Caudate nucleus (tissue), 63 donors: ENCODE measurements at places on chromosomes 2 and 18.

DNA sequence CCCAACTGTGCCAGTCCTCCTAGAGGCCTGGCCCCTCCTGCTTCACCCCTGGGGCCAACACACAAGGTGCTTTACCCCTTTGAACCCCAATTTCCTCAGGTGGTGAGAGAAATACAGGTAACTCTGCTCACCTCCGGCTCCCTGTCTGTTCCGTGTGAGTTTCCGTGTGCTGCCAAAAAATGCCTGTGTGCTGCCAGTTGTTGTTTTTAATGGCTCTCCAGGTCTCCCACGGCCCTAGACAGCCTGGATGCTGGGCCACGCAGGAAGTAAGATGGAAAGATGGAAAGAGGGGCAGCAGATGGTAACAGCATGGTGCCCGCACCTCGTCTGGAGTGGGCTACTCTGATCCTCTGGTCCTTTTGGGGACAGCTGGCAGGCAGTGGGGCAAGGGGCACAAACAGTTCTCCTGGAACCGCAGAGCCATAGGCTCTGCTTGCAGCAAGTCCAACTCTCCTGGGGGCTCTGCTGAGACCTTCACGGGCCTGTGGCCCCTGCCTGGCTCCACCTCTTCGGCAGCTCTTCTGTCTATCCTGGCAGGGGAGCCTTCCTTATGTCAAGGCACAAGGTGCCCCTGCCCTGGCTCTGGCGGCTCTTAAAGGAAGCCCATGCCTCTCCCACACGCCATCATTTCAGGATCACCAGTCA lies 4.3 kb upstream of the ARHGEF4 start:
- no peak for DNase-seq

DNA sequence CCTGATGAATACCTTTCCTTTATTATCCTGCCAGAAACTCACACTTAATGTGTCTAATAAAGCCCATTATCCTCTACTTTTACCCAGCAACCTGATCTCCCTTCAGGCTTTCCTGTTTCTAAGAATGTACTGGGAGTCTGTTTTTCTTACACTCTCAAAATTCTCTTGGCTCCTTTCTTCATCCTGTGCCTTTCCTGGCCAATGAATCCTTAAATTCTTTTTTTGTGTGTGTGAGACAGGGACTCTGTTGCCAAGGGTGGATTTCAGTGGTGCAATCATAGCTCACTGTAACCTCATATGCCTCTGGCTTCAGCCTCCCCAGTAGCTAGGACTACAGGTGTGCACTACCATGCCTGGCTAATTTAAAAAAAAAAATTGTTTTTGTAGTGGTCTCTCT lies 72.7 kb downstream of the MAP2 start:
- DNase-seq: no peak

GRCh38 chr2:207869784-207870778 lies 100.4 kb upstream of the FZD5 start:
- no peak for DNase-seq

- DNase-seq: no peak
These were observed 58.8 kb upstream of the SIX2 start for GRCh38 chr2:45067859-45068570.

- DNase-seq: no peak
These were observed 358.8 kb downstream of the CMPK2 start for GRCh38 chr2:6506859-6507258.

DNA sequence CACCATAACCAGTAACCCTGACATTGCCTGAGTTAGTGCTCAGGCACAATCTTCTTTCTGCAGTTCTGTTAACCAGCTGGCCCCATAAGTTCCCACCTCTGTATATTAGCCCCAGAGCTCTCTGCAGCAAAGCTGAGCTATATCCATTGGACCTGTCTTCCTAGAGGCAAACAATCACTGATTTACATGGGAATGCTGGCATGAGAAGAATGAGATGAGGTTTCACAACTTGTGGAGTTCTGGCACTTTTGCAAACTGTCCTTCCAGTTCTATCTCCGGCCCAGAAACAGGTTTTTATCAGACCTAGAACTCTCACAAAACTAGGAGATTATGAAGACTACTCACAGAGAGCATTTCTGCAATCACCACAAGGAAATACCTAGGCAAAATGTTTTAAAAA lies 7.9 kb upstream of the CCBE1 start:
- DNase-seq: no peak

- no peak for DNase-seq
These were observed 22.3 kb upstream of the CAVIN2 start for GRCh38 chr2:191869178-191869577.

GRCh38 chr2:207176247-207176646 lies 10.5 kb upstream of the KLF7 start:
- no peak for DNase-seq

DNA sequence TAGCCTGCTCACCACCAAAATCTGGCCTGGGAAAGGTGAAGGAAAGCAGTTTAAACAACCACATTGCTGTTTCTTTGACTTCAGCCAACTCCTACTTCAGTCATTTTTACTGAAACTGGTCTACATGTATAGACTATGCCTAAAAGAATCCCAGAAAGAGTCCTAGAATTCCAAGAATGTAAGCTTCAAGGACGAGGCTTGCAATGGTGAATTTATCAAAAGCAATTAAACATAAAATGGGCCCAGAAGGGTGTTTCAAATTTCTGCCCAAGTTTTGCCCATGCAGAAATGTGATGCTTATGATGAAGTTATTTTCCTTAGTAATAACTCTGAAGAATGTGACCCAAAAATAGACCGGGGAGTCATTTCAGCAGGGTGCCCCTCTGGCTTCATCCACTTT lies 16.6 kb downstream of the EN1 start:
- DNase-seq: no peak

GRCh38 chr2:118118479-118118878 lies 30.2 kb downstream of the INSIG2 start:
- DNase-seq: no peak

DNA sequence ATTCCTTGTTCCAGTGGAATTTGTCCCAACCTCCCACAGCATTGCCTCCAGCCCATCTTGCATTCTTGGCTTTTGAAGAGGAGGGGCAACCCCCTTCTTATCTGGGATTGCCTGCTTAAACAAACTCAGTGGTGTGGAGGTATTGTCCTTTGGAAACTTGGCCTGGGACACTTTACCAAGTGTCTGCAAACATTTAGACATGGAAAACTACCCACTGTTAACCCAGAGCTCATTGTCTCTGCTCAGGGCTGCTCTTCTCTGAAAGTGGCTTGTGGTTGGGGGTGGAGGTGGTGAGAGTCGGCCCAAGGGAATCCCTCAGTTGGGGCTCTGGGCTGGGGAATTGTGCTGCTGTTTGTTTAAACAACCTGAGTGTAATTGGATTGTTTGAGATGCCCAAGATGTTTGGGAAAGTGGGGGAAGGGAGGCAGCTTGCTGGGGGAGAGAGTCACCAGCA lies 178.3 kb upstream of the GATA6 start:
- DNase-seq: no peak

DNA sequence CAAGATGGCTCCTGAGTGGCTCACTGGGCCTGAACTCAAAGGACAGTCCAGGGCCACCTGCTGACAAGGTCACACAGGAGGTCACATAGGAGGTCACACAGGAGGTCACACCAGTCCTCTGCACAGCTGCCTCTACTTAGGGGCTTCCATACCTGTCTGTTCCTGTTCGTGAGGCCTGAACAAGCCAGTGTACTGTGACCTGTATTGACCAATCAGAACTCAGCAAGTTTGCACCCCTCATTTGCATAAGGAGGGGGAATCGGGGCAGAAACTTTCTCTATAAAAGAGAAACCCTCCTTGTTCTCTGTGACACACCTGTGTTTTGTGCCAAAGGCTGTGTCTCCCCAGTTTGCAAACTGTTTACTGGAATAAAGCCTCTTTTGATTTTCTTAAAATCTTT lies 478.9 kb downstream of the EIPR1 start:
- DNase-seq: no peak

GRCh38 chr2:45591073-45591472 lies 20.0 kb downstream of the SRBD1 start:
- no peak for DNase-seq
